ENCODE measurements at places on chromosomes 16 and 17.

DNA sequence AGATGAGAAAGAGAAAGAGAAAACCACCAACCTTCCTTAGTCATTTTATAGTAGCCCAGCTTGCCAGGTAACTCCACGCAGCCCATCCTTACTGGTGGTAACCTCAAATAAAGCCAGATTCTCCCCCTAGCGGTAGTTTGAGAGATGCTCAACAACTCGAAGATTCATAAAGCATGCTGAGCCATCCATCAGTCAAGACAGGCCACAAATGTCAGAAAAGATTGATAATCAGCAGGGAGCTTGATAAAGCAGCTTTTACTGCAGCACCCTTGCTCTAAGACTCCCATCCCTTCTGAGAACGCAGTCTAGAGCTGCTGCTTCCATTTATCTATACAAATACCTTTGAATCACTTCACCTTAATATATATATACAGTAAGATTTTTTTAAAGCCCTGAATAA, 451.5 kb upstream of the HSBP1 start:
- peak; percentile 61 for DNase-seq

- no peak for DNase-seq
These were observed 28.4 kb upstream of the ZFPM1 start for GRCh38 chr16:88424587-88425235.

DNA sequence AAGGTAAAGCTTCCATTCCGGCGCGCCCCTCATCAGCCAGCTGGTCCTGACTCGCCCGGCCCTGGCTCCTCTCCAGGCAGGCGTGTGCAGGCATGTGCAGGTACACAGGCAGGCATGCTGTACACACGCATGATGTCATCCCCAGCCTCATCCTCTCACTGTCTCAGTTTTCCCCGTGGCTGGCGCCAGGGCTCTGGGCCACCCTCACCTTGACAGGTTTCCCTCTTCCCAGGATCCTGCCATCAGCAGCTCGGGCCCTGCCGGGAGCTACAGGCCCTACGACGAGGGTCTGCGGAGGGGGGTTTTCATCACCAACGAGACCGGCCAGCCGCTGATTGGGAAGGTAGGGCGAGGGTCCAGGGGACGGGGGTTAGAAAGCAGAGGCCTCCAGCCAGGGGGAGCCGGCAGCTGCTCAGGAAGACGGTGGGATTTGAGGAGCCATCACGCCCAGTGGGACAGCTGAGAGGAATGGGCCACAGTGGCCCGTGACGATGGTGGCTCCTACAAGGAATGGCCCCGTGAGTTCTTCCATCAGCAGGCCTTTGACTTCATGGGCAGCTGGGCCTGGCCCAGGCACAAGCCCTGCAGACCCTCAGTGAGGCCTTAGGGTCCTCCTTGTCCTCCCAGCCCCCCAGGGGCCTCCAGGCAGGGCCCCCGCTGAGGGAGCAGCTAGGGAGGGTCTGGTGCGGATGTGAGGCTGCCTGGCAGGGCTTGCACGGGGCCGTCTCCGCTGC, 8.5 kb downstream of the GAA start:
- no peak for DNase-seq

- no peak for DNase-seq
These were observed 162.7 kb upstream of the CIBAR2 start for GRCh38 chr16:85274924-85275323.

- DNase-seq: peak; percentile 35
These were observed 88.7 kb downstream of the HS3ST3A1 start for GRCh38 chr17:13513039-13513405.

DNA sequence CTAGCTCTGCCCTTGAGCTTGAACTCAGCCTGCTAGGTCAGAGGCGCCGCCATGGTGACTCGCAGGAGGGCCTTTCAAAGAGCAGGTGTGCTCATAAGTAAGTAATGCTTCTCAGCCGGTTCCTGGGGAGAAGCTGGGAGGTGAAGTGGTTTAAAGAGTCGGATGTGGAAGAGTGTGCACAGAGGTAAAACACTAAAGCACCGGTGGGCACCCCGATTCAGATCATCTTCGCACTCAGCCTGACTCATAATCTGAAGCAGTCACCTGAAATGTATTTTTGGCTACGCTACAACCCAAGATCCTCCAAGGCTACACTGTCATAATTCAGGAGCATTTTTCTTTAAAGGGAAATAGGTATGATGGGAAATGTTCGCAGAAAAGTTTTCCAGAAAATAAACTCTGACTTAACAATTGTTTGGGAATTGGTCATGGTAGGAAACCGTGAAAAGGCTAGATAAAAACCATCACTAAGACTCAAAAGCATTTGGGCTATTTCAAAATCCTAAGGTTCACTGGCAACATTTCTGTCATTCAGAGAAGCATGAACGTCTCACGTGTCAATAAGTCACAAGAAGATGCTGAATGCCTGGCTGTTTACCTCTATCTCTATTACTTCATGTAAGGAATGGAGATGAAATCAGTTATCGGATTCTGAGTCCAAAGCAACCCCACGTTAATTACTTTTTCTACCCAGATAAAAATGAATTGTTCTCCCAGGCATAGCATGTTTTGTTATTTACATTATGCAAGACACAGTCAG, 17.8 kb downstream of the CDH8 start:
- DNase-seq: no peak

GRCh38 chr17:410543-411401, 58.2 kb upstream of the RPH3AL start:
- DNase-seq: peak; percentile 8

DNA sequence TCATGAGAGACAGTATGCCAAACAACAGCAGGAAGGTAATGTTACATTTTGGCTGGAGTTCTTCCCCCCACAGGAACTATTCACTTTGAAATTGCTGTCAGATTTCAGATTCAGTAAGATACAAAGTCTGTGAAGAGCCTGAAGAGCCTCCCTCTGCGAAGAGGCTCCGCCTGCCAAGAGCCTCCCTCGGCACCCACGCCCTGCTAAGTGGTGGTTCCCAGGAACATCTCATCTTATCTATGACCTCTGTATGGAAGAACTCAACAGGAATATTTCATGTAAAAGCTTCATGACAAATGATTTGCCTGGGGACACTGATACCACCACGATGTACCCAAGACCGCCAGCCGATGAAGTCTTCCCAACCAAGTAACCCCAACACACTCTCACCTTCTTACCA, 3.2 kb downstream of the ZC3H7A start:
- DNase-seq: no peak

DNA sequence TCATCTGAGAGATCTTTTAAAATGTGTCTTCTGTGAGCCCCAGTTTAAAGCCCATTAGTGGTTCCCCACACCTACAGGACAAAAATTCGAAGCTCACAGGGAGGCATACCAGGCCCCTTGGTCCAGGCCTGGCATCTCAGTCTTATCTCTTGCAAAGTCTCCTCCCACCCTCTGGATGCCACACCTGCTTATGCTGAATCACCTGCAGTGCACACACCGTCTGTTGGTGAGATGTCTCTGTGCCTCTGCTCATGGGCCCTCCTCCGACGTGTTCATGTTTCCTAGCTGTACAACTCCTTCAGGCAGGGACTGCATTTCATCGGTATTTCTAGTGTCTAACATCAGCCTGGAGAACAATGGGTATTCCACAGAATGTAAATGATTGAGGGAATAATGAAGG, 41.6 kb downstream of the RNF157 start:
- DNase-seq: no peak

DNA sequence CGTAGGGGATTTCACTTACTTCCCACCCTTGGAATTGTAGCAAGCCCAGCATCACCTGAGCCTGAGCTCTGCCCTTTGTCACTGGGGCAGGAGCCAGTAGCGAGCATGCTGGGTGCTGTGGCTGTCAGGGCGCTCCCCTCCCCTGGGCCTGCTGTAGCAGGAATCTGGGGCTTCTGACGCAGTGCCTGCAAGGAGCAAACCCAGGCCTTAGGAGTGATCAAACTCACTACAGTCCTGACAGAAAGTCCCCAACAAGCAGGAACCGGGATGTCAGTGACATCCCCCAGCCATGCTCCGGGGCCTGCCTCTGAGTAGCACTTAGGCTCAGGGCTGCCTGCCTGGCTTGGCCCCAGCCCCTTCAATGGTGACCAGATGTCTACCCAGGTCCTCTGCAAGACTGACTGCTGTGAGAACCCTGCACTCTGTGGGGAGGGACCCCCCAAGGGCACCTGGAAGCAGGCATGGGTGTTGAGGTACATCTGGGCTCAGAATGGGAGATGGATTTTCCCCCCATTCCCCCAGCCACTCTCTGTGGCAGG, 23.5 kb downstream of the PLD6 start:
- no peak for DNase-seq

DNA sequence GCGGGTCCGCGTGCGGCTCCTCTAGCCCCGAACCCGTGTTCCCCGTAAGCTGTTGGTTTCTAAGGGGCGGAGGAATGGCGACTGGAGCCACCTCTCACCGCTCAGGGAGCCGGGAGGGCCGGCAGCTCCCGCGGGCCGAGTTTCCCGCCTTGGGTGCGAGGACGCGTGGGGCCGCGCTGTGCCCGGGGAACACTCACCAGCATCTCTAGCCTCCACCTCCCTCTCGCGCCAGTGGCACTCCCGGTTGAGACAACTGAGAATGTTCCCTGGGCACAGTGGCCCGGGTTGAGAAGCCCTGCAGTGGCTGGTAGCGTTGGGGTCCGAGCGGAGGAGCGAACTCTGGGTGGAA, 560 bp downstream of the TELO2 start:
- DNase-seq: peak; percentile 10

DNA sequence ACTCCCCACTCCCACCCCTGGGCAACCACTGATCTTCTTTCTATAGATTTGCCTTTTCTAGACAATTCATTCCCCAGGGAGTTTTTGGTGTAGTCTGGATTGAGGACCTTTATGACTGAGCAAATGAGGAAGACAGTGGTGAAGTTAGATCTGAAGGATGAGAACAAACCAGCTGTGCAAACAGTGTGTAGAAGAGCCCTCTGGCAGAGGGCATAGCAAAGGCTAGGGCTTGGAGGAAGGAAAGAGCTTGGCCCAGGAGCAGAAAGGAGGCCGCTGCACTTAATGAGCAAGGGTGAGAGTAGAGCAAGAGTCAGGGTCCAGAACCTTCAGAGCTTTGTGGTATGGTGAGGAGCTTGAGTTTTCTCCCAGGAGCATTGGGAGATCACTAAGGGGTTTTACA, 352.7 kb downstream of the CA10 start:
- DNase-seq: no peak

DNA sequence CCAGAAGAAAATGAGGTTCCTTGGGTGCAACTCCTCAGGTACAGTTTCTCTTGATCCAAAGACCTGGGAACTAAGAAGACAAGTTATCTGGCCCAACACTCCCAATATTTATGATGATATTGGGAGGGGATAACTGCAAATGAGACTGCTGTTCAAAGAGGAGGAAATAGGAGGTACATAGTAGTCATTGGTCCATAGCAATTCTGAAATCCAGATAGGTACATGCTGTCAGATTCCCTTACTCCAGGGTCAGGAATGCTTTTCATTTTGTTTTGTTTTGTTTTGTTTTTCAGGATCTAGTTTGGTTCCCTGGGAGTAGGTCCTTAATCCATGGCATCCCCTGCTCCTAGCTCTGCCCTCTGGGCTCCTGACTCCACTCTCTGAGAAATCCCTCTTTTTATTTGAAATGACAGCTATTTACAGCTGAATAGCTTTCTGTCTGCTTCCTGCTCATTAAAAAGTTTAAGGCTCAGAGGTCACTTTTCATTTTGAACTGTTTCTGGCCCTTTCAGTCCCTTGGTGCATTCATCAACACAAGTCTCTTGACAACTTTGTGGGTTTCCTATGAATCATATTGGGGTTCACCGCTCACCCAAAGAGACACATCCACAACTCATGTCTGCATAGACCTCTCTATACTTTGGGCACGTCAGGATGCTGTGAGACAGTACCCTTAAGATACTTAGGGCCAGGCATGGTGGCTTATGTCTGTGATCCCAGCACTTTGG, 110.2 kb upstream of the C17orf78 start:
- no peak for DNase-seq

- DNase-seq: peak; percentile 50
These were observed 239.5 kb downstream of the ABCC12 start for GRCh38 chr16:47916266-47916665.

- peak; percentile 67 for DNase-seq
These were observed 150.8 kb downstream of the SSH2 start for GRCh38 chr17:29778956-29779811.

DNA sequence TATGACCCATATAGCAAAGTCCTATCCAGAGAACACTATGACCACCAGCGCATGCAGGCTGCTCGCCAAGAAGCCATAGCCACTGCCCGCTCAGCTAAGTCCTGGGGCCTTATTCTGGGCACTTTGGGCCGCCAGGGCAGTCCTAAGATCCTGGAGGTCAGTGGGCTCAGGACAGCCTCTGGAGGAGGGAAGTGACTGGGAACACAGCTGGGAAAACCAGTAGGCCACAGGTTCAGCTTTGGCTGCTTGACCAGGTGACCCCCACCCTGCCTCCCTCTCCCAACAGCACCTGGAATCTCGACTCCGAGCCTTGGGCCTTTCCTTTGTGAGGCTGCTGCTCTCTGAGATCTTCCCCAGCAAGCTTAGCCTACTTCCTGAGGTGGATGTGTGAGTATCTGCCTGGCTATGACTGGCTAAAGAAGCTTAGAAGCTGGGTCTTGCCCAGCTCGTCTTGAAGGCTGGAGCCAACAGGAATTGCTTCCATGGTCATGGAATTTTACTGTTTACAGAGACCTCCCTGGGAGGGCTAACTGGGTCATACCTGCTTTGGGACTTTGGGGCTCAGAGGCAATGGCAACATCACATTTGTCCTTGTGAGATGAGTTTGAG, 1.5 kb upstream of the OVCA2 start:
- DNase-seq: no peak

DNA sequence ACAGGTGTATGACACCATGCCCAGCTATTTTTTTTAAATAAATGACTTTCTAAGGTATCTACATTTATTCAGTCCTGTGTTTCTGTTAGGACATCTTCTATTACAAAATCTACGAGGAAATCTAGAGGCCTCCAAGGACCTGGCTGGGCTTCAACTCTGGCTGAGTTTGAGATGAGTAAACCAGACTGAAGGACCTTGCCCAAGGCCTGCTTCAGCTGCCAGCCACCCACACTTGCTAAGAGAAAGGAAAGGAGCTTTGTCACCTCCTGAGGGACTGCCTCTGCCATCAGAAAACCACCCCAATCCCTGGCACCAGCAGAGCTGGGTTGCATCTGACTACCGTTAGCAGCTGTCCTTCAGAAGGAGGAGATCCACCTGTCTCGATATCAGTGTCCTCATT, 1.3 kb upstream of the MYO1D start:
- DNase-seq: peak; percentile 10

DNA sequence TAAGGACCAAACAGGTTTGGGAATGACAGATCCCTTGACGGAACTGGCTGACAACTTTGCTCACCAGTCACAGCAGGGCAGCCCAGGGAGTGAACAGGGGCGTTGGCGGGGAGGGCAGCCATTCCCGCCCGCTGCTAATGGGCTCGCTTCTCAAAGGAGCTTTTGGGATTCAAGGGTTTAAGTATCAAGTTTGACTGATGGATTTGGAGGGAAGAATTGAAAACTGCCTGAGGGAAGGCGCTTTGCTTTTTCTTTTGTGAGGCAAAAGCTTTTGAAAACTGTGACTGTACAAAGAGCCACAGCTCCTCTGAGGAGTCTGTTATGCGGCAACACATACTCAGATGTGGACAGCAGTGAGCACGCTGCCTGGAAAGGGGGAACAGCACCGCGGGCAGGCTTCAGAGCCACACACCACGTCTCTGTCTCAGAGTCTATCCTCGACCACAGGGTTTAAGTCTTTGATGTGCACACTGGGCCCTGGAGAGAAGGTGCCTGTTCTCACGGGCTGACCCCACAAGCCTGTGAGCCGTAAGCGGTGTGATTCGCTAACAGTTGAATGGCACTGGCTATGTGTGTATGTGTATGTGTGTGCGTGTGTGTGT, 79.9 kb upstream of the HSBP1 start:
- no peak for DNase-seq

- no peak for DNase-seq
These were observed 5.7 kb upstream of the SLC38A8 start for GRCh38 chr16:84048270-84048669.

GRCh38 chr16:4115209-4115948, 863 bp downstream of the ADCY9 start:
- peak; percentile 59 for DNase-seq
